Spleen (tissue), 13 donors: ENCODE measurements at places on chromosomes 13 and 19. TPM values are rescaled to one million over a fixed set of nuclear protein-coding genes. Genes with fewer than 3 reads are reported as not detected.

The IZUMO1 gene
- polyA plus RNA-seq, result 1.0 TPM

The IGFL2 gene
- not detected for polyA plus RNA-seq

The GAPDHS gene
- polyA plus RNA-seq, result 0.13 TPM

The GSX1 gene
- polyA plus RNA-seq, result not detected

The RAB11B gene
- polyA plus RNA-seq, result 42.5 TPM

The CDX2 gene
- polyA plus RNA-seq, result 0.03 TPM

The GPR4 gene
- polyA plus RNA-seq, result 1.2 TPM
